KBM-7 (cell line): ENCODE measurements at places on chromosomes 3 and 15.
A peak's percentile ranks its signal among the peaks of the same experiment; 100 is the strongest.

DNA sequence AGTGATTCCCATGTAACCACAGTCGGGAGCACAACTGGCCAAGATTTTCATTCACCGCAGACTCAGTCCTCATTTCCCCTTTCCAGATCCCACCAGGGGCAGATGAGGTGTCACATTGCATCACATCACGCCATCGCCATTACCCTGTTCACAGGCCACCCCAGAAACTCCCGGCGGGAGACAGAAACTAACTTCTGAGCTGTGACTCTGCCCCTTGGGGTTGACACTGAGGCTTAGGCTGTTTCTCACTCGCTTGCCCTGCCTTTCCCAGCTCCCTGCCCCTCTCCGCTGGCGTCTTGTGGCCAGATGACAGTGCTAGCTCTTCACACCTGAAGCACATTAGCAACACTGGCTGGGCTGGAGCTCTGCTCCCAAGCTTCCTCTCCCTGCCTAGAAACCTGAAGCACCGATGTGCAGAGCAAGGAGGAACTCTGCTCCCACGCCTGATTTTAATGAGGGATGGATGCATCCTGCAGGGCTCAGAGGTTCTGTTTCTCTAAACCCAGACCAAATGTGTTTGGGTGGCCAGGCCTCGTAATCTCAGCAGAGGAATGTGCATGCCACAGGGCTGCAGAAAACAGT lies 88.8 kb upstream of the CTDSPL start:
- DNase-seq = no peak

- DNase-seq = peak; percentile 84
Observed at GRCh38 chr3:184085389-184085852, 11.4 kb upstream of the HTR3E start.

DNA sequence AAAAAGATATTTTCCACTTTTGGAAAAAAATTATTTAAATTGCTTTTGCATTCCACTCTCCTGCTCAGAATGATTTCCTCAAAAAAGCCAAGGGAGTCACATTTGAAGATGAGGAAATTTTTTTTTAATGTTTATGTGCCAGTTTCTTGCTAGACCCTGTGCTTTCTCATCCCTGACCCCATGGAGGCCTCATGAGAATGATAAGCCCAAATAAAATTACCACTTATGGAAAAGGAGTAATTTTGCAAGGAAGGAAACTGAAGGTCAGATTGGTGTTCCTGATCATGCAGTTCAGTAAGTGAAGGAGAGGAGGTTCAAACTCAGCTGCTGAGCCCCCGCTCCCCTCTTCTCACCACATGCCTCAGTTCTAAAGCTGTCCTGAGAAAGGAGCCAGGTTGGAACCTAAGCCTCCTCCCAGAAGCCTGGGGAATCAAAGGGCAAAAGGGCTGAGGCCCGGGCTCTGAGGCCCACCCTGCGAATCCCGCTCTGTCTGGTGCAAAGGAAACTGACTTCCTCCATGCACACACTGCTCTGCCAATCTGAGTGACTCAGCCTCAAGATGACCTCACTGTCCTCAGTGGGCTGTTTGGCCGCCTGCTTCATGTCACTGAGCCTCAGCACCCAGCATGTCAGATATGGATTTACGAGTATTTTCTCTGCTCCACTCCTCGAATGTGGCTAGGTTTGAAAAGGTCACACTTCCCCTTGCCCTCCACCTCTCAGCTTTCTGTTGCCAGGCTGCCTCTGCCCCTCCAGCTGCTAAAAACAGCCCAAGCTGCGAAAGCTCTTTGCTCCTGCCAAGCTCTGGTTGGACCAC lies 56.9 kb upstream of the FLNB start:
- DNase-seq = peak; percentile 84

DNA sequence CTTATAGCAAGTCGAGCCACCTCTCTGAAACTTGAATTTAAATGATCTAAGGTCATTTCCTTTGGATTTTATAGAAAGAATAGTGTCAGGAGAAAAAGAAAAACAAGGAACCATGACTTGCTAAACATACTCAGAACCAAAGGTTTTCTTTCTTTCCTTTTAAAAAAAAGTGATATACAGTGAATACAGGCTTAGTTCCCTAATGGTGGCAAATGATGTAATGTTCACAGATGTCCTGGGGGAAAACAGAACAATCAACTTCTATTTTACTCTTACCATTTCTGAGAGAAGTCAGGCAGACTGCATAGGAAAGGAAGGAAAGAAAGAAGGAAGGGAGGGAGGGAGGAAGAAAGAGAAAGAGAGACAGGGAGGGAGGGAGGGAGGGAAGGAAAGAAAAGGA lies 56.5 kb downstream of the ST6GAL1 start:
- DNase-seq = no peak

DNA sequence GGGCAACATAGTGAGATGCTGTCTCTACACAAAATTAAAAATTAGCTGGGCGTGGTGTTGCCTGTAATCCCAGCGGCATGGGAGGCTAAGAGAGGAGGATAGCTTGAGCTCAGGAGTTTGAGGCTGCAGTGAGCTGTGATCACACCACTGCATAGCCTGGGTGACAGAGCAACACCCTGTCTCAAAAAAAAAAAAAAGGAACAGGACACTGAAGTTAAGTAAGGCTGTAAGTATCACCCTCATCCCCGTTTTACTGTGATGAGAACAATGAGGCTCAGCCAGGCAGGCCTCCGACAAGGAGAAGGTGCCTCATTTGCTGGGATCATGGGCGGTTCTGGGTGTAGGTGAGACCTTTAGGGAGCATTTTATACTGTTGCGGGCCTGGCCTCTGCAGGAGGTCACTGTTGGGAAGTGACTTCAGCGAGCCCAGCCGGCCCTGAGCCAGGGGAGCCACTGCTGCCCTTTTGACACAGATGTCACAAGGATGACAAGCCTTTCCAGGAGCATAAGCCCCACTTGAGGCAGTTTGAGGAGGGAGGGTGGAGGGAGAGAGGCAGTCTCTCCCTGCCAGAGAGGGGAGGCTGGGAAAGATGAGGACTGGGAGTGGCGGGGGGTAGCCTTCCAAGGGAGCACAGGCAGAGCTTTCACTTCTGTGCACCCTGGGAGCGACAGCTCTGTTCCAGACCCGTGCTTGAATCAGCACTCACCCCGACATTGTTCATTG lies 30.8 kb downstream of the IRAK2 start:
- no peak for DNase-seq

DNA sequence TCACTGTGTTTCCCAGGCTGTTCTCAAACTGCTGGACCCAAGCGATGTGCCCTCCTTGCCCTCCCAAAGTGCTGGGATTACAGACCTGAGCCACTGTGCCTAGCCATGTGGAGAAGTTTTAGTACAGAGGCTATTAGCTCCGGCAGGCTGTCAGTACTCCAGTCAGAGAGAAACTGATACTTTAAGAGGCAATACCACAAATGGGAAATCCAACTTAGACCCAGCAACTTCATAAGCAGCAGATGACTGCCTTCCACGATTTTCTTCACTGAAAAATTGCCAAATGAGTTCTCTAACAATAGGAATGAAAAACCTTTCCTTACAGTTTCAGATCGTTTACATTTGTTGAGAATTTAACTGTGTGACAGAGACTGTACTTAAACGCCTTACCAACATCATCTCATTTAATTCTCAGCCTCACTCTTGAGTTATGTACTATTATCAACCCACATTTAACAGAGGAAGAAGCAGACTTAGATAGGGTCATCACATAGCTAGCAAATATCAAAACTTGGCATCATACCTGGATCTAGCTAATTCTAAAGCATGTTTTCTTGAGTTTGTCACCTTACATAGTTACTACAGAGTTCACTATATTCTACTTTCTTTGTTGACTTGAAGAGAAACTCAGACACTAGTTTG lies 127.4 kb downstream of the TCF12 start:
- no peak for DNase-seq

GRCh38 chr15:90883976-90884718 lies at the start of gene FES:
Gene FES (plus strand): TSS chr15:90884504. CDS start chr15:90885046, 542 bp downstream.
- DNase-seq = peak; percentile 75

- no peak for DNase-seq
Observed at GRCh38 chr3:105040026-105040622, 326.6 kb upstream of the ALCAM start.

DNA sequence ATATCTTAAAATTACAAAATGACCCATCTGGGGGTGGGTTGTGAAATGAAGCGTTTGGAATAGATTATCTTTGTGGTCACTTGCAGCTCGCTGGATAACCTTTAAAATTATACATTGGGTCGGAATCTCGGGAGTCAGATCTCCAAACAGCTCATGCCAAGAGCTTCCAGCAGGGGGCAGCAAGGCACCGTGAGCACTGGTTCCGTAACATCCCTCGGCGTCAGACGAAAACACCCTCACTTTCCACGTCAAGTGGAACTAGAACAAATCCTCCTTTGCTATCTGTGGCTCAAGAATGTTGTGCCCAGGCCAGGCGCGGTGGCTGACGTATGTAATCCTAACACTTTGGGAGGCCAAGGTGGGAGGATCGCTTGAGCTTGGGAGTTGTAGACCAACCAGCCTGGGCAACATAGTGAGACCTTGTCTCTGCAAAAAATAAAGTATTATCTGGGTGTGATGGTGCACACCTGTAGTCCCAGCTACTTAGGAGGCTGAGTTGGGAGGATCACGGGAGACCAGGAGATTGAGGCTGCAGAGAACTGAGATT lies 31.1 kb downstream of the UMPS start:
- peak; percentile 69 for DNase-seq

- no peak for DNase-seq
Observed at GRCh38 chr15:41688671-41689070, 28.5 kb downstream of the MGA start.

DNA sequence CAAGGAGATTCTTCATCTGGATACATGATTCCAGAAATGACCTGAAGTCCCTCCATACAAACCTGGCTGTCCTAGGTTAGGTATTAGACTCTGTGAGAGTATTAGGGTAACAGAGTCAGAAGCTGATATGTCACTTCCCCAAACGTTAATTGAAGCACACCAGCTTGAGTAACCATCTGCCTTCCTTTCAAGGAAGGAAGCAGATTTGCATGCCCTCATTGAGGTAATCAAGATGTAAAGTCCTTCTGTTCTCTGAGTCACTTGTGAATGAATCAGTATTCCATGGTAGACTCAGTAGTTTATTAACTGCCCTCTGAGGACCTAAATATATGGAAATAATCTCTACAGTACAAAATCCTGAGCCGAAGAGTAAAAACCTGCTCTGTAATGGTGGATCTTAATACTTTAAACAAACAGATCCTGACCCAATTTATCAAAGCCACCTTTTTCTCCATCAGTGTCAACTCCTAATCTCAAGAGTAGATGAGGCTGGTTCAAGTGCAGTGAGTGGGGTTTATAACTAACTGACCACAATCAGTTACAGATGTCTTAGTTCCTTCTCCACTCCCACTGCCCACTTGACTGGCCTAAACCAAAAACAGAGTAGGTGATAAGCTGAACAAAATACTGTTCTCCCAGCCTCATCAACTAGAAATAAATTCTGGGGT lies 246.2 kb upstream of the CHRM5 start:
- DNase-seq = no peak

DNA sequence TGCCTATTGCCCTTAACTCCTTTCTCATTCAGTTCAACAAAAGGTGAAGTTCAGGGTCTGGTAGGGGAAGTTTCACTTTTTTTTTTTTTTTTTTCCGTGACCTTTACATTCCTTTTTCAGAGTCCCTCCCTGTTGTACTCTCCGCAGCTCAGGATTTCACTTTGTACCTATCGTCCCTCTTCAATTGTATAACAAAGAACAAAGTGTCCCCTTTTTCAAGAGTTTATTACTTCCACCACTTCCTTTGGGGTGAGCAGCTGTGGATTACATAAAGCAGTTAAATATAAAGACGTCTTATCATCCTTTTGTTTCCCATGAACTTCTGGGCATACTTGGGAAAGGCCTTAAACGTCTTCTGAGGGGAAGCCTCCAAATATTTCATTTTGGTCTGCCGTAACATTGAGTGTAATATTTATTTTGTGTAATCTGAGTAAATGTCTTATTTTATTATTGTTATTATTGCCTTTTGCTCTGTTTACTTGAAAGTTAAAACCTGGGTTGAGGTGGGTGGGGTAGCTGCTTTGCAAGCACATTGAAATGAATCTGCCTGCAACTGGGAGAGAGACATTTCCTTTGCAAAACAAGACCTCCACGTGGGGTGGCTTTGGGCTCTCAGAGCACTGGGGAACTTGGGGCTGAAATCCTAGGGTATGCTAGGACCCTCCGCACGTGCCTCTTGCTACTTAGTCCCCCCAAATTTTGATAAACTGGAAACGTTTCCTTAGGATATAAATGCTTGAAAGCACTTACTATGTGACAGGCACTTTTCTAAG lies 169.4 kb downstream of the MCTP2 start:
- DNase-seq = no peak

DNA sequence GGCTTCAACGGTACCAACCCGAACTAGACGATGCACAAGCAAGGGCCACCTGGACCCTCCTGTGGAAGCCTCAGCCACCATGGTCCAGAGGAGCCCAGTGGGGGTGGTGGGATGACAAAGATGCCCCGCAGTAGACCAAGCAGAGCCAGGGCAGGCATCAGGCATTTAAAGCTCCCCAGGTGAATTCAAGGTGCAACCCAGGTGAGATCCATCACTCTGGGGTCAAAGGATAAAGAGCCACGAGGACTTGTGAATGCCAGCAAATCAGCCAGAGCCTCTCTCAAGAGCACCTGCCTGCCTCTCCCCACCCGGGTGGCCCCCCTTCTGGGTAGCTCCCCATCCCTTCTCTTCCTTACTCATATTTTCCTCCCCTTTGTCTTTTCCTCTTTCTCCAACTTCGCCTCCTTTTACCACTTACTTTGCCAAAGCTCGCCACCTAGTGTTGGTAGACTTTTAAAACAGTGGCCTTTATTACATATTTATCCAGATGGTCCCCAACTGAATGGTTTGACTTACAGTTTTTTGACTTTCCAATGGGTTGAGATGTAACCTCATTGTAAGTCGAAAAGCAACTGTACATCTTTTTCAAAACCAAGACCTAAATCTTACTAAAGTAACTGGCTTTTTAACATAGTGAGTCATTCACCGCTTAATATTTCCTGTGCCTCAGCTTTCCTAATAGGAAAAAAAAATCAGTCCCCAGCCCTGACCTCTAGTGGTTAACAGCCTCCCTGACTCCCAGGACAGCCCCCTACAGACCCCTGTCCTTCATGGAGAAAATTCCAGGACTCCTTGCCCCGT lies 18.8 kb downstream of the PLA2G4F start:
- peak; percentile 61 for DNase-seq

- DNase-seq = peak; percentile 95
Observed at GRCh38 chr3:187777331-187777941, 32.2 kb upstream of the BCL6 start.

GRCh38 chr3:147915057-147915456 lies 505.9 kb downstream of the ZIC1 start:
- DNase-seq = no peak

- DNase-seq = no peak
Observed at GRCh38 chr3:100158918-100159330, 44.6 kb upstream of the FILIP1L start.

DNA sequence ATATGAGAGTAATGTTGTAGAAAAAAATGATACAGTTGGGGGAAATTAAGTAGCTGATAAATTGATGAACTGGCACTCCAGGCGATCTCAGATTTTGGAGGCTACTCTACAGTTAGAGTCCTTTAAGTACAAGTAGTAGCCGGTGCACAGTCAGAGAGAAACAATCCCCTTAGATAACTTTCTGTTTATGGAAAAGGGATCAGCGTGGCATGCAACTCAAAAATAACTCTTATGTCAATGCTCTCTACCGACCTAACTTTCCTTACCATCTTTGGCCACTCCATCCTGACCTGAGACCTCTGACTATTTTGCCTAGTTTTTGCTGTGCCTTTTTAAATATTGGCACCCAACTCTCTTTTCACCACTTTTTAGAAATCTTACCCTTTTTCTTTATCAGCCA lies 299.6 kb downstream of the UNC13C start:
- no peak for DNase-seq

- DNase-seq = no peak
Observed at GRCh38 chr15:38706956-38707355, 142.3 kb upstream of the RASGRP1 start.

- no peak for DNase-seq
Observed at GRCh38 chr3:183081459-183082183, 17.7 kb downstream of the MCCC1 start.
